ENCODE measurements at places on chromosomes 13 and 19. TPM values are rescaled to one million over a fixed set of nuclear protein-coding genes. Genes with fewer than 3 reads are reported as not detected.

The ZNF649 gene
- 15.3 TPM for total RNA-seq

The MAN2B1 gene
- total RNA-seq = 74.8 TPM

The COL5A3 gene
- 8.2 TPM for total RNA-seq

The ZNF700 gene
- 11.6 TPM for total RNA-seq

The KLF2 gene
- total RNA-seq = 98.9 TPM

GRCh38 chr13:43054803-43055802 lies 31.7 kb downstream of the DNAJC15 start:
- no peak for DNase-seq

DNA sequence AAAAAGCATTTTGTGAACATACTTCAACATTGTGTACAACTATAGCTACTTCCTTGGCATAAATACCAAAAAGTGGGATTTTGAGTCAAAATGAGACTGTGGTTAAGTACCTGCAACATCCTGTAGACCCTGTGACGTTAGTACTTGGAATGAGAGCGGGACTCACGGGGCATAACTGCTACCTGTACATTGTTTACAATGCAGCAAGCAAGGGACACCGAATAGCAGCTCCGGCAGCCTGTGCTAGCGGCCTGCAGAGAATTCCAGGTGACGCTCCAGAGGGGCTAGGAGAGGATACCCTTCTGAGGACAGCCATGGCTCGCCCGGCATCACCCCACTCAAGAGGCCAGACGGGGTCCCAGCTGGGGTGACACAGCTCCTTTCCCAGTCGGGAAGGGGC lies 824 bp upstream of the ZNF331 start:
- DNase-seq = no peak

DNA sequence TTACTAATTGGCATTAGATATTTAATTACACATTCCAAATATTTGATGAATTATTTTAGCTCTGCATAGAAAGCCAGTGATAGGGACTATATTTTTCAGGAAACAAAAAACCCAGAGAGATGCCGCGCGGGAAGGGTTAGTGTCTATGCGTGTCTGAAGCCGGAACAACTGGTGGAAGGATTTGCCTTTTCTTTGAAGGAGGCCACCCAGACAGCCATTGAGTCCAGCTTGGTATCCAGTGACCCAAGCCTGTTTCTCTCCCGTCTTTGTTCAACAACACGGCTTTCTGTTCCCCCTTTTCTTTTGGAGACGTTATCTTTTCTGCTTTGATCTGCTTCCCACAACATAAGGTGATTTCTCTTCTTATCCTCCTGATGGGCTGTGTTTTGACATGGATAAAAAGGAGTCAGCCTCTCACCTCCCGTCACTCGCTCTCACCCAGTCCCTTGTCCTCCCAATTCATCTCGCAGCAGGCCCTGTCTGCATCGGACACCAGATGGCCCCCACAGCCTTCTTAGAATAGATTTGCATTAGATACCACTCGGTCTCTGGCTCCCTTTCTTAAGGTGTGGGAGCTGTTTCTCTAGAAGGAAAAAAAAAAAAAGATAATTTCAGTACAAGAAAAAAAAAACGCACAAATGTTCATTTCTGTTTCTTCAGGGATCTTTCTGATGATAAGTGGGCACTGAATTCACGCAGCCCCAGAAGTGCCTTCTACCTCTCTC lies 361.8 kb downstream of the ZNF536 start:
- DNase-seq = no peak

DNA sequence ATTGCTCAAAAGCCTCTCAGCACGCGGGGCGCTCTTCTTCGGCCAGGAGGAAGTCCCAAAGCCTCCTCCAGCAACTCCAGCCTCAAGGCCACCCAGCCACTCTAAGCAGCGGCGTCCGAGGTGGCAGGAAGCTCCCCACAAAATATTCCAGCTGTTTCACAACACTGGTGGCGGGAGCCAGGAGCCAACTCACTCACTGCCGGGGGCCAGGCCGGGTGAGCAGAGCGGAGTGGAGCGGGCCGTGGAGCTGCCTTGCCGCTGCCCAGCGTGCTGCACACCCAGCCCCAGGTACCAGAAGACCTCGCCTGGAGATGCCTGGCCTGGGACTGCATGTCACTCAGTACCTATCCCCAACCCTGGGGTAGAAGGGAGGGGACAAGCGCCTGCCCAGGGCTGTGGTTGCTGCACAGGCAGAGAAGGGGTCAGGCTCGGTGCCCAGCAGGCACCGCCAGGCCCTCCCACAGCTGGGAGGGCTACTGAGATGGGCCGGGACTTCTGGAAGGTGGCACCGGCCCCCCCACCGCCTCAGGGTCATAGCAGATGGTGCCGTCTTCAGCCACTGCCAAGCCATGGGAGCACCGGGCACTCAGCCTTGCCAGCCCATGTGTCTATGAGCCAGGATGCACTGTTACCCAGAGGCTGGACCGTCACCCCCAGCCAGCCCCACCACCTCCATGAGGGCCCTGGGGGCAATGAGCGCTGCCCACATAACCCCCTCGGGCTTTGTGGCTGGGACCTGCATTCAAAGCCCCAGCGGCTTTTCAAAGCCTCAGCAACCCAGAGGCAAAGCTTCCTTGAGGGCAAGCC lies 59.2 kb downstream of the MLLT1 start:
- no peak for DNase-seq

DNA sequence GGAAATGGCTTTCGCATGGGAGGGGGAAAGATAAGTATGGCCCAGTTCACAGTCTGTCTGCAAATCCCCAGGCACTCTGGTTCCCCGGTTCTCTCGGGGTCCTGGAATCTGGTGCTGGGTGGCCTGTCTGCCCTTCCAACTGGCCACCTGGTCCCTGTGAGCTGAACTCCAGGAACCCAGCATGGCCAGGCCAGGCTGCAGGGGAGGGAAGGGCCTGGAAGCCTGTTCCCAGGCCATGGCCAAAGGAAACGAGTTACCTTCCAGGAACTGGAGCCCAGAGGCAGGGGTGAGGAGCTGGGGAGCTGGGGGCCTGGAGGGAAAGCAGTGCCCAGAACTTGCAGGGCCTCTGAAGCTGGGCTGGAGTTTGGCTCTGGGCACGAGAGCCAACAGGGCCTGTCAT lies 19.1 kb upstream of the PNMA8C start:
- DNase-seq = peak; percentile 65

DNA sequence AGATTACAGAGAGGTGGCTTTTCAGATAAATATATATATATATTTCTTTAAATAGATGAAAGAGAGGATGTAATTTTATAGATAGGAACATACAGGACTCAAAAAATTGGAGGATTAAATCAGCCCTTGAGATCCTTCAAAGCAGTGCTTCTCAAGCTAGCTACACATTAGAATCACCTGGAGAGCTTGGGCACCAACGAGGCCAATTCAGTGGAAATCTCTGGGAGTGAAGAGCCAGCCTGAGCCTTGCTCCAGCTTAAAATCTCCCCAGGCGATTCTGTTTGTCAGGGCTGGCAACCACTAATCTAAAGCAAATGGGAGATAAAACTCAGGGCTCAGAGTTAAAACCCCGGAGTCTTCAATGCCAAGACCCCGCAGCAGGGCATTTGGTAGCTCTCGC lies 15.0 kb upstream of the CLN5 start:
- no peak for DNase-seq

Measured in aorta (tissue), 5 donors.